ENCODE measurements at places on chromosomes 3 and 15. TPM values are rescaled to one million over a fixed set of nuclear protein-coding genes. Genes with fewer than 3 reads are reported as not detected.

DNA sequence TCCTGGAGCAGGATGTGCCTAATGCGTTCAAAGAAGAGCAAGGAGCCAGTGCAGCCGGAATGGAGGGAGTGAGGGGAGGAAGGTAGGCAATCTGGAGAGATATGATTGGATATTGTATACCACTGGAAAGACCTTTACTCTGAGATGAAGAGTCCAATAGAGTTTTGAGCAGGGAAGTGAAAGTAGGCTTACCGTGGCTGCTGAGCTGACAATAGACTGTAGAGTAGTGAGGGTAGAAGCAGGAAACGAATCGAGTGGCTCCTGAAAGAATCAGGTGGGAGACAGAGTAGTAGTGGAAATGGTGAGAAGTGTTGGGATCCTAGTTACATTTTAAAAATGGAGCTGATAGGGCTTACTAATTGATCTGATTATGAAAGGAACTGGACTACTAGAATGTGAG lies 51.8 kb upstream of the NUDT16 start:
- peaks cover 8% of the 10 kb centered on the region for H3K27me3 ChIP-seq
- H3K4me1 ChIP-seq = no peaks in the 10 kb centered on the region
- H3K27ac ChIP-seq = no peak overlapping the region
- no peak overlapping the region for H3K4me3 ChIP-seq
- DNase-seq = no peak

Gene CHRD
- total RNA-seq = 0.23 TPM

DNA sequence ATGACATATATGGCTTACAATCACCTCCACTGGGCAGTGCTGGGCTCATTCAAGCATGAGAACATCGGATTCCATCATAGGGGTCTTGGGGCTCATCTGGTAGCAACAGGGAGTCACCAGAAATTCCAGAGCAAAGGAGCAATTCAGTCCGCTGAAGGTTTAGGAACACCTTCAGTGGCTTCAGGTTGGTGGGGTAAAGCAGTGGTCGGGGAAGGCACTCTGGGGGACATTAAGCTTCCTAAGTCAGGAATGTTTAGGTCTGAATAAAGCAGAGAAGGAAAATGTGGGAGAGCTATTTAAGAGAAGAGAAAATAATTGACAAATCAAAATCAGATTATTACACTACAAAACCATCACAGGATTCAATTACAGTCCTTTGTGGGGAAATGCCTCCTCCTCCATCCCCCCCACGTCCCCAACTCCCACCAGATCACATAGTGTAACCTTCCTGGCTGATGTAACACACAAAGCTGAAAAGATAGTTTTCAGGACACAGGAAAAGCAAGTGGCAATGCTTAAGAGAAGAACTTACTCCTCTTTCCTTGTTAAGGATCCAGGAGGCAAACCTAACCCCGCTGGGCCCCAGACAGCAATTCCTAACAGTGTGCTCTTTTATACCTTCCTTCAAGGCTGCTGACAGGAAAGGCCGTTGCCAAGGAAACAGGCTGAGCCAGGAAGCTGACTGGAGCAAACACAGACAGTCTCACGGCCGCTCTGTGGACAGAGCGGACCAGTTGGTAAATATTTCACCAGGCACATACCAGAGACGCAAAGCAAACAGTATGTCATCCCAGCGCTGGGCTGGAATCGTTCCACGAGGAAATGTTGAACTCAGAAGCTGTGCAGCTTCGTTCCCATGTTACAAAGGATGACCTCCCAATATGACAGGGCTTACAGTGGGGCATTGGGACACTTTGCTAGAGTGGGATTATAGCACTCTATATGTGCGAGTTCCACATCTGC lies 57.5 kb upstream of the LMCD1 start:
- no peak overlapping the region for H3K27ac ChIP-seq
- no peaks in the 10 kb centered on the region for H3K4me1 ChIP-seq
- H3K36me3 ChIP-seq = no peaks in the 10 kb centered on the region
- no peak for DNase-seq

- no peaks in the 10 kb centered on the region for H3K4me1 ChIP-seq
- no peak overlapping the region for H3K27ac ChIP-seq
- no peaks in the 10 kb centered on the region for H3K36me3 ChIP-seq
- H3K27me3 ChIP-seq = no peaks in the 10 kb centered on the region
- DNase-seq = no peak
- H3K4me3 ChIP-seq = no peak overlapping the region
Measured at GRCh38 chr3:66544619-66545429, 44.0 kb upstream of the LRIG1 start.

Gene CACNA2D2
- 1.5 TPM for total RNA-seq

DNA sequence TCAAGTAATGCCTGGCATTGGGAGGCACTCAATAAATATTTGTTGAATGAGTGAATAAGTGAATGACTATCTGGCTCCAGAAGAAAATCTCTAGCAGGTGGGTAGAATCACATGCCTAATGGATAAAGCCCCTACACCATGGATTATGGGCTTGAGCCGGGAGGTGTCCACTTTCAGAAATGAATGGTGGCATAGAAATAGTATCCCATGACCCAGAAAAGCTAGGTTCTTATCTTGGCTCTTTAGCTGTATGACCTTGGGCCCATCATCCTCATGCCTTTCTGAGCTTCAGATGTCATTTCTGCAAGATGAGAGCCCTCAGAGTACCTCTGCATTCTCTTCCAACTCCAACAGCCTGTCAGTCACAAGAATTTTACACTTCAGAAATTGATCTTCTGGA lies 37.3 kb upstream of the TNIK start:
- peaks cover 2% of the 10 kb centered on the region for H3K36me3 ChIP-seq
- no peak overlapping the region for H3K4me3 ChIP-seq
- no peak for DNase-seq
- peaks cover 35% of the 10 kb centered on the region for H3K4me1 ChIP-seq

DNA sequence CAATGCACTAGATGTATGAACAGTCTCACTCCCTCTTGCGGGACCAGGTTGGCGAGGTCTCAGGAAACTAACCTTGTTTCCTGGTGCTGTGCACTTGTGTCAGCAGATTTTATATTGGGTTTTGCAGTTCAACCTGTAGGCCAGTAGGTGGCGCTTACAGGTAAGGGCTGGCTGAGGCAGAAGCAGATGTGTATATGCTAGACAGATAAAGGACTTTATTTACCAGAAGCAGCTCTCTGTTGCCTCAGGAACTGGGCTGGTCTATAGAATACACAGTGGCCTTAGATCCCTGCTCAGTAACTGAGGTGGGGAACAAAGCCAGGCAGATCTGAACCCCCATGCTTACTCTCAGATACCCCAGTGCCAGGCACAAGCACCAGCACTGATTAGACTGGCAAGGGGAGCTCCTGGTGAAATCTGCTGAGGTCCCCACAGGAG lies 296.8 kb downstream of the DOCK3 start:
- no peak overlapping the region for H3K27ac ChIP-seq
- DNase-seq = peak; percentile 66
- H3K27me3 ChIP-seq = peaks cover 2% of the 10 kb centered on the region
- H3K36me3 ChIP-seq = no peaks in the 10 kb centered on the region

Gene GPR62
- total RNA-seq = not detected

DNA sequence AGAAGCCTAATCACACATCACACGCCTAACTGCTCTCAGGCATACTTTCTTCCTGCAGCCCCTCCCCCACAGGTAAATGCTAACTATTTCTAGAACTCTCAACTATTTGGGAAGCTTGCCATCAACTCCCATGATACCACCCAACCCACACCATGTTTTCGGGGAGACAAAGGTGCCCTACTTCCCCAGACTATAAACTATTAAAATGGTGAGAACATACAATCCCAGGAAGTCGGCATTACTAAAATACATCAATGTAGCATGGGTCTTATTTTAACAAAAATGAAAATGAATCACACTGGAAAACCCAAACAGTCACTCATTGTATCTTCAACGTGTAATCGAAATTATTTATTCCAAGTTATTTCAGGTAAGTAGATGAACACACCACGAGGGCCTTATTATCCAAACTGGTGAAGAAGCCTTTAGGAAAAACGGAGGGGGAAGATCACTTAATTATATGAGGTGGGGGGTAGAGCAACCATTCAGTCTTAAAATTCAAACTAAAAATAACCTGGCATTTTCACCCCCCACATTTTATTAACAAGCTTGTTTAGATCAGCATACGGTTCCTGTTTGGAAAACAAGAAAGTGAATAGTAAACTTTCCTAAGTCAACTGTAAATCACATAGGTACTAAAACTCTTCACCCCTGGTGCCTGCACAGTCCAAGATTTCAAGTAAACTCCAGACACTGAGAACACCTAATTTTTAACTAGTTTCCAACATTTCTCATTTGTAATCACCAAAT lies 1.9 kb downstream of the TBL1XR1 start:
- H3K27me3 ChIP-seq = no peaks in the 10 kb centered on the region
- peaks cover 69% of the 10 kb centered on the region for H3K4me1 ChIP-seq
- peak overlapping the region; percentile 99 for H3K27ac ChIP-seq
- H3K4me3 ChIP-seq = peak overlapping the region; percentile 88

DNA sequence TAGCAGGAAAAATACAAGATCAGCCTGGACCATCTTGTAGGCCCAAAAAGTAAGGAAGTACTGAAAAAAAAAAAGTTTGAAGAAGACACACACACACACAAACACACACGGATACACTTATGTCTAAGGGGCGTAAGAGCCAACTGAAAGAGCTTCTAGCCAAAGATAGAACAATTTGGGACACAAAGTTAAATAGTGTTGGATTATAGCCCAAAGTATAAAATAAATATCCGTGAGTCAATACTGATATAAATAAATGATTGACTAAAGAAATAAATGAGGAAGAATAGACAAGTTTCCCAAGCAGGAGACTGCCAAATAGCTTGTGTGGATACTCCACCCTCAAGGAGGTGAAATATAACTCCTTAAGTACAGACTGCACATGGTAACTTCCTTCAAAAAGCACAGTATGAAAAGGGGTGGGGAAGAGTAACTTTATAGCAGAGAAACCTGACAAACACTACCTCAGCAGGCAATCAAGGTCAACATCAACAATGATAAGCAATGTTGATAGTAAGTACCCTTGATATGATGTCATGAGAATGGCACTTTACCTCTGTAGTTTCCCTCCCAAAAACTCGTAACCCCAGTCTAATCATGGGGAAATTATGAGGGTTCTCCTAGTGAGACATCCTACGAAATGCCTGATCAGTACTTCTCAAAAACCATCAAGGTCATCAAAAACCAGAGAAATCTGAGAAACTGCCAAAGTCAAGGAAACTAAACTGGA lies 187.3 kb upstream of the ATP11B start:
- peaks cover 7% of the 10 kb centered on the region for H3K27me3 ChIP-seq
- no peaks in the 10 kb centered on the region for H3K36me3 ChIP-seq
- no peak overlapping the region for H3K27ac ChIP-seq
- DNase-seq = no peak
- no peak overlapping the region for H3K4me3 ChIP-seq

DNA sequence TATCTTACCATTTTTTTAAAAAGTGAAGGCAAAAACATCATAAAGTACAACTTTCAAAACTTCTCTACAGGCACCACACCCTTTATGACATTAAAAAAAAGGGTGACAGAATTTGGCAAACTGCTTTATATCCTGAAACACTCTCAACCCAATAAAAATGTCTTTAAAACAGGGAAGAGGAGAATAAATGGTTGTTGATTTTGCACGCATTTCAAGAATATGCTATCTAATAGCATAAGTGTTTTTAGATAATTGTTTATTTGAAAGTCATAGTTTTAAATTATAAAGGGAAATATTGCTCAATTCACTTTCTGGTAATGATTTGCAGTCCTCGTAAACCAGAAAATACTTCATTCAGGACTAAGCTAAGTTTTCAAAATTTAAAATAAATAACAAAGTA lies 1.7 kb upstream of the PCOLCE2 start:
- peaks cover 7% of the 10 kb centered on the region for H3K4me1 ChIP-seq
- H3K27ac ChIP-seq = no peak overlapping the region
- no peaks in the 10 kb centered on the region for H3K36me3 ChIP-seq
- H3K27me3 ChIP-seq = peaks cover 37% of the 10 kb centered on the region
- DNase-seq = no peak

DNA sequence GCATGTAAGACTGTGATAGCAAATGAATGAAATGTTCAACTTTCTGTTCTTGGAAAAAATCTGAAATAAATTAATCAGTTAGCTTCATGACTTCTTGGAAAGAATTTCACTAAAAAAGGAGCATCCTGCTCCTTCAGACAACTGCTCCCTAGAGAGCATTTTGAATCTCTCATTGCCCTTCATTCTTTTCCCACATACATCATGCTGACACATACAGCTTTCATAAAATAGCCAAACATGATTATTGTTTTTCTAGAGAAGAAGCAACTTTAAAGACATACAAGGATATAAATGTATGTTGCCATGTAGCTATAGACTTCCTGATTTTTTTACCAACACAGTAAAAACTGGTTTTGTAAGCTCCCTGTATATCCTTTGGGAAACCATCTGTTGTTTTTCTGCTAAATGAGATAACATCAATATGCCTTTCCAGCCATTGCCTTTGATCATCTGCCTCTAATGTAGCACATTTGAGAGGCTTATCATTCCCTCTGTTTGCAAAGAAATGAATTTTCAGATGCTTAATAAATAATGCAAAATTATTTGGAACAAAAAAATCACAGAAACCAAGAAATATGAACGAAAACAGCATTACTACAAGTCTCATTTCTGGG lies 248.2 kb upstream of the GPR149 start:
- H3K27ac ChIP-seq = no peak overlapping the region
- H3K27me3 ChIP-seq = no peaks in the 10 kb centered on the region
- H3K4me3 ChIP-seq = no peak overlapping the region
- no peak for DNase-seq
- no peaks in the 10 kb centered on the region for H3K36me3 ChIP-seq
- no peaks in the 10 kb centered on the region for H3K4me1 ChIP-seq

GRCh38 chr3:18258492-18258891 lies 166.6 kb downstream of the SATB1 start:
- no peak overlapping the region for H3K27ac ChIP-seq
- peak; percentile 7 for DNase-seq
- H3K27me3 ChIP-seq = peaks cover 3% of the 10 kb centered on the region
- no peak overlapping the region for H3K4me3 ChIP-seq
- H3K36me3 ChIP-seq = no peaks in the 10 kb centered on the region
- no peaks in the 10 kb centered on the region for H3K4me1 ChIP-seq

GRCh38 chr3:65945480-65945879 lies 93.2 kb downstream of the MAGI1 start:
- H3K27ac ChIP-seq = no peak overlapping the region
- no peak overlapping the region for H3K4me3 ChIP-seq
- H3K27me3 ChIP-seq = no peaks in the 10 kb centered on the region
- no peaks in the 10 kb centered on the region for H3K36me3 ChIP-seq
- no peaks in the 10 kb centered on the region for H3K4me1 ChIP-seq
- no peak for DNase-seq

GRCh38 chr3:116444819-116445310 lies 422 bp downstream of the LSAMP start:
- H3K4me1 ChIP-seq = no peaks in the 10 kb centered on the region
- DNase-seq = no peak
- H3K27me3 ChIP-seq = peaks cover 22% of the 10 kb centered on the region
- no peak overlapping the region for H3K27ac ChIP-seq
- no peaks in the 10 kb centered on the region for H3K36me3 ChIP-seq
- H3K4me3 ChIP-seq = no peak overlapping the region

Gene WNT5A
- not detected for total RNA-seq

All from activated CD4-positive, alpha-beta T cell treated with anti-CD3 and anti-CD28 coated beads for 36 hours (primary cell).